Activated naive CD8-positive, alpha-beta T cell treated with anti-CD3 and anti-CD28 coated beads, Interleukin-2, amount 10 ng/mL, durations not matched to agents 7 days and 5 days (primary cell): ENCODE measurements at places on chromosomes 12 and 14.
A peak's percentile ranks its signal among the peaks of the same experiment; 100 is the strongest.

- no peak for DNase-seq
These were observed 18.8 kb upstream of the MAGOHB start for GRCh38 chr12:10632226-10632625.

- DNase-seq = peak; percentile 69
These were observed at the start of gene C12orf42 for GRCh38 chr12:103495469-103496456. Gene C12orf42, minus strand, starts transcription at chr12:103495968. Its CDS starts 17,542 bp downstream, at chr12:103478426.

DNA sequence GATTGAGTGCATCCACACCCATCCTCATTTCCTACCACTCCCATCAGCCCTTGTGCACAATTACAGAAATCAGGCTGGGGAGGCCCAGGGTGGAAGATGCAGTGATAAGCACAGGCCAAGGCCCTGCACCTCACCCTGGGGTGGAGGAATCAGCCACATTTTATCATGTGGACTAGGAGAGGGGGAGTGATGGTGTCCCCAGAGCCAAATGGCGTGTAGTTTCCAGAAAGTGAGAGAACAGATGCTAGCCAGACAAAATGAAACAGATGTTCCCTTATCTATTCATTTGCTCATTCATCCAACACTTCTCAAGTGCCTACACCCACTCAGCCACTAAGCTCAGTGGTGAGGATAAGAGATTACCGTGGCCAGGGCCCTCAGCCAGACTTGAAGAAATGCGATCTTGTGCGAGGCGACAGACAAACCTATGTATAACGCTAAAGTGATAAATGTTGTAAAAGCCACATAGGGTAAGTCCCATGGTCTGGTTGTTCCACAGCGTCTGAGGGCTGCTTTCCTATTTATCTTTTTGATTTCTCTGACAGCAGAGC lies 93.6 kb downstream of the STAB2 start:
- no peak for DNase-seq

DNA sequence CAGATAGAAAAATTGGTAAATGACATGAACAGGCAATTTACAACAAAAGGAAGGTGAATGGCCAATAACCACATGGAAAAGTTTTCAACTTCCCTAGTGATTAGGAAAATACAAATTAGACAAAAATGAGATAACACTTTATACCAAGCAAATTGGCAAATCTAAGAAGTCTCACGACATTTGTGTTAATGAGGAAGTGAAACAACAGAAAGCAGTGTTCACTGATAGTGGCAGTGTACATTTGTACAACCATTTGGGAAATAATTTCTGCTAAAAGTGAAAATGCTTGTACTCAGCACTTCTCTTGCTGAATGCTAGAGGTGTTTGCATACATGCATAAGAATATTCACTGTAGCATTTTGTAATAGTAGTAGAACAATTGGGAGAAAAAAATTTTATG lies 126.6 kb downstream of the LLPH start:
- no peak for DNase-seq
